ENCODE measurements at places on chromosomes 7 and 10.

DNA sequence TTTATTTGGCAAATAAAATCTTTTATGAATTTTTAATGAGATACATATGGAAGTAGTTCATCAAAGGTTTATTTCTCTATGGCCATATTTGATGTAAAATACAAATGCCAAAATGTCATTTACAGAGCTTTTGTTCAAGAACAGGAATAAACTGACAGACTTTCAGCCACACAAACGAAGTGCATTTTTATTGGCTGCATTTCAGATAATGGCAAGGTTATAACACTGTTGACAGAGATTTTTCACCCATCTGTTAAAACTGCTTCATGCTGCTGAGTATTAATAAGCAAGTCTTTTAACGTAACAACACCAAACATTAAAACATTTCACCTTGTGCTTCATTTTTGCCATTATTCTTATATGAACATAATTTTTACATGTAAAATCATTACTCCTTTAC, 254.4 kb downstream of the ANKRD7 start:
- no peak for DNase-seq

GRCh38 chr10:63646491-63646890, 125.3 kb downstream of the REEP3 start:
- DNase-seq: no peak

GRCh38 chr7:26925768-26926167, 61.4 kb upstream of the SKAP2 start:
- no peak for DNase-seq

DNA sequence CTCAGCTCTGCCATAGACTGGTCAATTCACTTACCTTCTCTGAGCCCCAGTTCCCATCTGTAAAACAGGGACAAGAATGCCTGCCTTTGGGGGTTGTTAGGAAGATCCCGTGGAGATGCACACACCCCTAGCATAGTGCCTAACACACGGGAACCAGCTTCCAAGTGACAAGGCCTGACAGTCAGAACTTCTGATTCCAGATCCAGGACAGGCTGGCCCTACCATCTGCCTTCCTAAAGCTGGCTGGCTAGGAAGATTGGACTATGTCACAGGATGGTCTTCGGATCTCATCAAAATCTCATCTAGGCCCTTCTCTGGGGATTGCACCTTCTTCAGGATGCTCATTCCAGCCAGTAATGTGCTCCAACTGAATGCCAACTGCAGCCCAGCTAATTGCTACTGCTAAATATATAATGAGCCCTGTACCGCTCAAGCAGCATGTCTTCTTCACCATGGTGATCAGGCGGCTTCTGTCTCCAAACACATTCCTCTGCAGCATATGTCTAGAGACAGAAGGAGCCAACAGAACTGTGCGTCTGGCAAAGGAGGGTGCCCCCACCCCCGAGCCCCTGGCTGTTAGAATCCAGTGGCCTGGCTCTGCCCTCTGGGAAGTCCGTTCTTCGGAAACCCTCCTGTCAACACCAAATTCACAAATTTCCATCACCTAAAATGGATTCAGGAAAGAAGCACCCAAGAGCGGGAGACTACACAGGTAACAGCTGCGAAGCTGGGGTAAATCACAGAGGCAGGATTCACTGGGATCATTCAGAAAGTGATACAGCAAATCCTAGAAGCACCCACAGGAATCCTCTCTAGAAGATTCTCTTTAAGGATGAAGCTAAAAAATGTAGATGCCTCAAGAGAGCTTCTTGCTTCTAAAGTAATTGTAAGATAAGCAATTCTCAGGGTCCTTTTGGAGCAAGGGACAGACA, 142.1 kb upstream of the EEPD1 start:
- DNase-seq: no peak

DNA sequence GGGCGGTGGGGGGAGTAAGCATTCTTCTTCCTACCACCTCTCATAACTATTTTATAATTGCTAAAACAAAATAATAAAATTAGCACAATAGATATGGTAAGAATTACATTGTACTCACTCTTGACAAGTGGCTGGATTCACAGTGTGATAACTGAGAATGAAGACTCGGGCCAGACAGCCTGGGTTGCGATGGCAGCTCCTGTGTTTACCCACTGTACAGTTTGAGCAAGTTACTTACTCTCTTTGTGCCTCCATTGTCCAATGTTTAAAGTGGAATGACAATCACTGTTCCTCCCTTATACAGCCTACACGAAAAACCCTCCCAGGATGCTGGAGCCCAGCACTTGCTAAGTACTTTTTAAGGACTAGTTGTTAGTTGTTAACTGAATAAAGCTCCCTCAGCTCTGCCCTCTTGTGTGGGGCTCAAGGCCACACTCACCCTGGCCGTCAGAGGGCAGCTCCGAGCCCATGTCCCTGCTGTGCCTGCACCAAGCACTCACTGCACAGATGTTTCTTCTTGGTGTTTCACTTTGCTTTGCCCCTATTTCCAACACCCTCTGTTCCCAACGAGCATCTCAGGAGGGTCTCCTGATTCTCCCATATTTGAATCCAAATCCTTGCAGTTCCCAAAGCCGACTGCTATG, 56.4 kb upstream of the NPS start:
- DNase-seq: no peak

- no peak for DNase-seq
Observed at GRCh38 chr7:19209166-19209696, 64.0 kb upstream of the FERD3L start.

GRCh38 chr7:11573128-11573750, 258.8 kb downstream of the THSD7A start:
- DNase-seq: no peak

GRCh38 chr7:131157530-131158243, 170.0 kb upstream of the MKLN1 start:
- no peak for DNase-seq

GRCh38 chr10:6047847-6048246, 14.3 kb downstream of the IL2RA start:
- DNase-seq: no peak

GRCh38 chr10:3554121-3554522, 230.9 kb downstream of the KLF6 start:
- DNase-seq: no peak

Data from right kidney (tissue), 9 donors.